Activated CD4-positive, alpha-beta T cell treated with anti-CD3 and anti-CD28 coated beads, Interleukin-2, amount 10 ng/mL, durations not matched to agents 7 days and 5 days (primary cell): ENCODE measurements at places on chromosomes 4 and X. TPM values are rescaled to one million over a fixed set of nuclear protein-coding genes. Genes with fewer than 3 reads are reported as not detected.

- no peak for DNase-seq
Measured at GRCh38 chr4:52051615-52052474, 741 bp downstream of the SPATA18 start.

- no peak for DNase-seq
Measured at GRCh38 chr4:2320152-2320551, 58.2 kb upstream of the MXD4 start.

GRCh38 chr4:143512978-143513313 lies 556 bp upstream of the SMARCA5 start:
- DNase-seq, result no peak

DNA sequence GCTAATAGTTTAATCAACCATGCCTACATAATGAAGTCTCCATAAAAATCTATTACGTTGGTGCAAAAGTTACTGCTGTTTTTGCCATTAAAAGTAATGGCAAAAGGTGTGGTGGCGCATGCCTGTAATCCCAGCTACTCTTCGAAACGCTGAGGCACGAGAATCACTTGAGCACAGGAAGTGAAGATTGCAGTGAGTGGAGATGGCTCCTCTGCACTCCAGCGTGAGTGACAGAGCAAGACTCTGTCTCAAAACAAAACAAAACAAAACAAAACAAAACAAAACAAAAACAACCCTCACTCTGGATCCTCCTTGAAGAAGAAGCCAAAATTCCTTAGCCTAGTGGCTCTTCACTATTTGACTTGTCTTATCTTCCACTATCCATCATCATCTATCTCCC lies 78.0 kb downstream of the MSN start:
- peak; percentile 17 for DNase-seq

- DNase-seq, result no peak
Measured at GRCh38 chrX:5586726-5587125, 641.9 kb downstream of the NLGN4X start.

- no peak for DNase-seq
Measured at GRCh38 chr4:85512446-85513205, 37.7 kb downstream of the ARHGAP24 start.

DNA sequence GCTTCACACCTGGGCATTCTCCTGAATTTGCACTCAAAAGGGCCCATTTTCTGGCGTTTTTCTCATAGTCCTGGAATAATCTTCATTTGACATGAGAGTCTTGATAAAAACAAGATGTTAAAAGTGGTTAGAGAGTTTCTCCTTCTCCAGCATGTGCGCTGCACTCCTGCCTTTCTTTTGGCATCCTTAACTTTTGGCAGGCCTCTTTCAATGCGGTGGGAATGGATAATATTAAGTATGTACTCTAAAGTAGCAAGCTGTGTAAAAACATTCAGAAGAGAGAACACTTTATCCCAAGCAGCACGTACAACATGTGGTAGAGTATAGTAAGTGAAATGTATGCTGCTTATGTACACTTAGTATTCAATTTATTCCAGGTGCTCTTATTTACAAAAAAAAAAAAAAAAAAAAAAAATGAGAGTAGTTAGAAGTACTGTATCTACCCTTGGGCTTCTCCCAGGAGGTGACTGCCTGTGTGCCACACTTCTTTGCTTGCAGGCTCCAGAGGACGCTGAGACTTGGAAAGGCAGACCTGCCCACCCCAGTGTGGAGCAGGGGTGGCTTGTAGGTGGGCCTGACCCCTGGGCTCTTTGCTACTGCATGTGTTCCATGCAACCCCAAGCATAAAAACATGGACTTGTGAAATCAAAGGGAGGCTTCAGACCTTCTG lies 3.9 kb downstream of the FGF2 start:
- no peak for DNase-seq

- no peak for DNase-seq
Measured at GRCh38 chr4:168384437-168385141, 66.0 kb upstream of the DDX60 start.

DNA sequence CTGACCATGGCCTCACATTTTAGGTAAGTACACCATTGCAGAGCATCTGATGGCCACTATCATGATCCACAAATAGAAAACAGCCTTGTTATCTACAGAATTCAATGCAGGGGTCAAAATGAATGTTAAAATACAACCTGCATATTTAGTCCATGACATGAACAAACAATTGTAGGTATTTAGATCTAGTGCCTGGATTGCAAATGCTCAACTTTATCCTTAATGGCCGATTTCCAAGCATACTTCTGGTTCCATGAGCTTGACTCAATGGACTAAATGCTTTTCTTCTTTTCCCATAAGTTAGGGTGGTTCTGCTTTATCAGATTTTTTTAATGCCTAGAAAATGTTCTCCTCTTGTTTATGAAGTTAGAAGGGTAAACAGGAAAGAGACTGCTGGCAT lies 139.2 kb upstream of the TTC29 start:
- DNase-seq, result no peak

DNA sequence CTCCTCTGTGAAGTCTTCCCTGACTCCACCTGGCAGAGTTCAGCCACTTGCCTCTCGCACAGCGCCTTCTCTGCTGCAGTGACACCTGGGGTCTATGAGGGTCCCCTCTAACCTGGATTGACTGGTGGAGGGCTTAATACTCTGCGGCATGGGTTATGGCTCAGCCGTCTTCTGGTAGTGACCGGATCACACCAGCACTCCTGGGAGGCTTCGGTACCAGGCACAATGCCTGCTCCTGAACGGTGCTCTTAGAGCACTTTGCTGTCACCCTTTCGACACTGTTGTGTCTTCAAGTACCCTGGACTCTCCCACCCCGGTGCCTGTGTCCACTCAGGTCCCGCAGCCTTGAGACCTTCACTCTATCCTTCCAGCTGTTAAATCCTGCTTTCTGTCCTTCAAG lies 50.0 kb downstream of the C4orf50 start:
- no peak for DNase-seq

DNA sequence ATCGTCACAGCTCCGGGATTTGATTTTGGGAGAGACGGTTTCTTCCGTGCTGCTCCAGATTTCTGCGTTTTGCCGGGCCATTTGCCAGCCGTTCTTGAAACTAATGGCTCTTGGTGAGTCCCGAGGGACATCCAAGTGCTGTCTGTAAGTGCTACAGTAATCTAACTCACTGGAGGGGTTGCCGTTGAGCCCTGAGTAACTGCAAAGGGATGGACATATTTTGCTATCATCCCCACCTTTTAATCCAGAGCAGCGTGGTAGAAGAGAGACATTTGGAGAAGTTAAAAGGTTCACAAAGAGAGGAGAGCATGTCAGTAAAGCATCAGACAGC lies 88.9 kb upstream of the PDLIM3 start:
- no peak for DNase-seq

- DNase-seq, result no peak
Measured at GRCh38 chrX:19750028-19750782, 137.2 kb downstream of the SH3KBP1 start.

- no peak for DNase-seq
Measured at GRCh38 chrX:23503835-23504539, 163.3 kb upstream of the PRDX4 start.

GRCh38 chr4:185441479-185441878 lies 15.7 kb upstream of the UFSP2 start:
- no peak for DNase-seq

- DNase-seq, result no peak
Measured at GRCh38 chrX:139936259-139936658, 3.4 kb upstream of the ATP11C start.

- DNase-seq, result no peak
Measured at GRCh38 chr4:122826553-122827257, at the start of gene FGF2. TSS of gene FGF2 (plus strand) at chr4:122826831. CDS start at chr4:122827175, 344 bp downstream.

GRCh38 chr4:151750156-151750555 lies 10.7 kb downstream of the GATB start:
- no peak for DNase-seq

DNA sequence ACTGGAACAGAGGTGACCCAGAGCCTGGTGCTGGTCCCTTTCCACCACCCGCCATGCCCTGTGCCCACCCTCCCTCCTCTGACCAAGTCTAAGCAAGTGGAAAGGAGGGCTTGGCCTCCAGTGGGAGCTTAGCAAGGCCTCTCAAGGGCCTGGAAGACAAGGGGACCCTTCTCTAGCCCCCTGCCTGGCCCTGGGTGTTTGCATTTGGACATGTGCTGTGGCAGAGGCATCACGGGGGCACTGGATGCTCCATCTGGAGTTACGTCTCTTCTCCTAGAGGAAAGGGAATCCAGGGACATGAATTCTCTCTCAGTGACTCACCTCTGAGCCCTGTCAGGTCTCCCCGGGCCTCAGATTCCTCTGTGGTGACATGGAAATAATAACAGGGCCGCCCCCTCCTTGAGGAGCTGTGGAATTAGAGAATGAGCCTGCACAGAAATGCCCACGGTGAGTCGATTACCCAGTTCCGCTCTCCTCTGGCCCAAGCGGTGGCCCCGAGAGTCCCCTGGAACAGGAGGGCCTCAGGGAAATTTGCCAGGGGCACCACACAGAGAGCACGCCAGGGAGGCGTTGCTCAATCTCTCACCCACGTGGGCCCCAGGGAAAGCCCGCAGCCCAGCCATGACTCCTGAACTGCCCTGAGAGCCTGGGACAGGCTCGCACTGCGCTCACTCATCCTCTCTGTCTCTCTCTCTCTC lies 189.6 kb downstream of the BCOR start:
- DNase-seq, result no peak

- DNase-seq, result no peak
Measured at GRCh38 chrX:9258421-9259104, 206.3 kb upstream of the TBL1X start.

GRCh38 chr4:108492816-108493595 lies 127.4 kb upstream of the RPL34 start:
- peak; percentile 27 for DNase-seq

- no peak for DNase-seq
Measured at GRCh38 chrX:133473451-133473850, 58.2 kb upstream of the GPC4 start.

GRCh38 chr4:39044956-39045826 lies 13.0 kb upstream of the TMEM156 start:
- peak; percentile 44 for DNase-seq

DNA sequence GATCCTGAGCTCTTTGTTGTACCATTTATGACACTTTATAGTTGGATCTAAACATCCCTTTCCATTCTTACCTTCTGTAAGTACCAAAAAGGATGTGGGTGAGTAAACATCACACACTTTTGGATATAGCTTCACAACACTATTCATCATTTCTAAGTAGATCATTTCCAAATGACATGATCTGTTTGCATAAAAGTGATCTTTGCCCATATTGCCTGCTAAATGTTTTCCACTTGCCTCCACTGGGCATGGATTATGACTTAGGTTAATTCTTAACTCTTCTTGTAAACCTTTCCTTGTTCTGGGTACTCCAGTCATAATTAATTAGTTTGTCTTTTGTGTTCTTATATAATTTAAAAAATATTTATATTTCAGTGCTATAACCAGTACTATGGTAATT lies 244.9 kb upstream of the AGA start:
- DNase-seq, result no peak

Gene CSAG3
- total RNA-seq, result 0.62 TPM

Gene GUCY1A1
- total RNA-seq, result not detected

Gene ZFP42
- total RNA-seq, result not detected

Gene C1GALT1C1
- total RNA-seq, result 25.6 TPM

Gene GPM6B
- total RNA-seq, result not detected

Gene BST1
- total RNA-seq, result 1.0 TPM

Gene NAP1L2
- total RNA-seq, result 2.2 TPM

Gene DNASE1L1
- total RNA-seq, result 24.3 TPM

Gene EGFL6
- 1.7 TPM for total RNA-seq

Gene FGB
- not detected for total RNA-seq

Gene RPL9
- 868 TPM for total RNA-seq

Gene PNMA6F
- total RNA-seq, result not detected
